Stimulated activated naive CD8-positive, alpha-beta T cell treated with anti-CD3 and anti-CD28 coated beads, Interleukin-15, amount 100 ng/mL, for 72 hours (primary cell): ENCODE measurements at places on chromosomes 1 and 21.

DNA sequence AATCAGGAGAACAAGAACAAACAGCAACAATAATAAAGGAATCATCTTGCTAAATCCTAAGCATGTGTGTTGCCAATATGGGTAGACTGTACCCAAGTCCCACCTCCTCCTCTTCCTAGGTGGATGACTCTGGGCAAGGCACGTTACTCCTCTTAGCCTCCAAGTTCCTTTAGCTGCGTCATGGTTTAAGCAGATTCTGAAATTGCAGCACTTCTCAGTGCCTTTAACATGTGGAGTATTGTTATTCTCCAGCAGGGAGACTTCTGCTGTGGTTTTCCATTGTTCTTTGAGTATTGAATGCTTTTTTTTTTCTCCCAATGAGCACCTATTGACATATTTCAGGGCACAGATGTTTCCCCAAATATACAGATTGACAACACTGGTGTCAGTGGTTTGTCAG, 15.5 kb downstream of the ARHGEF10L start:
- DNase-seq, result no peak

DNA sequence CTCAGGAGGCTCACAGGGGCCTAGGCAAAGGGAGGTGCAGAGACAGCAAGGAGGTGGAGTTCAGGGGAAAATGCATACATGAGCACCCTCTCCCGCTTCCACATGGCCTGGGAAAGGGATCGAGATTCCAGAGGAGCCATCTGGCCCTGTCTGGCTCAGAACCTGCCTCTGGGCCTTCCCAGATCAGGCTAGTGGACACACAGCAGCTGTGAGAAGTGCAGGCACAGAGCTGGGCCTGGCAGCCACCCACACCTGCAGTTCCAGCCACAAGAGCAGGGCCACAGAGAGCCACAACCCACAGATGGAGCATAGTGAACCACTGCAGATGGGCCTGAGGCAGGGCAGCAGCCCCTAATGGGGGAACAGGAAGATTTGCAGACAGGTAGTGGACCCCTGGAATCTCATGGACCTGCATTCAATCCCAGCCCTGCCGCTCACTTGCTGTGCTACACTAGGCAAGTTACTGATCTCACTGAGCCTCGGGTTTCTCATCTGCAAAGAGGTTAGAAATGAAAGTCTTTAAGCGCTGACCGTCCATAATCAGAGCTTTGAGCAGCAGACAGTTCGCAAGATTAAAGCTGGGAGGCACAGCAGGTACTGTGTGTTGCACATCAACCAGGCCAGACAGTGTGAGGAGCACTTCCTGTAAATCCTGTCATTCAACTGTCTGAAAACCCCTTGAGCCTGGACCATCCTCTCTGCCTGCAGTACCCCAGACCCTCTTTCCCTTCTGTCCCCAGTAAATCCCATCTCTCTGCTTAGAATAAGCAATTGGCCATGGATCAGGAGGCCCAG, 58.0 kb downstream of the MATN1 start:
- no peak for DNase-seq

DNA sequence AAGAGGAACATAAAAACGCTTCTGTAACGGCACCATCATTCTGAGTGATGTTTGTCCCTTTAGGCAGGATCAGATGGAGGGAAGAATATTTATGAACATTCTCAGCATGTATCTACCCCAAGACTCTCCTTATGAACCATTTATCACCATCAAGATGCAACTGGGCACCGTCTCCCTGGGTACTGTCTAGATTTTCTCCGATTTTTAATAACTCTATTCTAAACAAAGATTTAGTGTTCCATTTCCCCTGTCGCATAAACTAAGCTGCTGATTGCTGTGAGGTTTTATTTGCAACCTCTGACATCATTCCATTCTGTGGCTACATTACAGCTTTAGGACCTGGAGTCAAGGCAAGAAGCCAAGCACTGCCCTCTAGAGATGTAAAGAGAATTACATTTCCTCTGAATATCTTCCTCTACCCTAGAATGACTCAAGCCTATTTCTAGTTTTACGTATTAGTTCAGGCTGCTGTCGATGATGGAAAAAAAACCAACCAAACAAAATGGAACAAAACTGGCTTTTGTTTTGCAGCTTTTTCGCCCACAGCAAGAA, 130.1 kb upstream of the MAP1LC3C start:
- DNase-seq, result no peak

GRCh38 chr1:214844319-214844718, 238.2 kb upstream of the KCNK2 start:
- DNase-seq, result no peak

GRCh38 chr1:229991104-229991513, 75.9 kb upstream of the GALNT2 start:
- no peak for DNase-seq

GRCh38 chr1:54347955-54348699, 58.1 kb downstream of the SSBP3 start:
- no peak for DNase-seq

- no peak for DNase-seq
Measured at GRCh38 chr1:53295726-53296116, 32.1 kb downstream of the LRP8 start.
